ENCODE measurements at places on chromosomes 12 and 14.
A peak's percentile ranks its signal among the peaks of the same experiment; 100 is the strongest.

DNA sequence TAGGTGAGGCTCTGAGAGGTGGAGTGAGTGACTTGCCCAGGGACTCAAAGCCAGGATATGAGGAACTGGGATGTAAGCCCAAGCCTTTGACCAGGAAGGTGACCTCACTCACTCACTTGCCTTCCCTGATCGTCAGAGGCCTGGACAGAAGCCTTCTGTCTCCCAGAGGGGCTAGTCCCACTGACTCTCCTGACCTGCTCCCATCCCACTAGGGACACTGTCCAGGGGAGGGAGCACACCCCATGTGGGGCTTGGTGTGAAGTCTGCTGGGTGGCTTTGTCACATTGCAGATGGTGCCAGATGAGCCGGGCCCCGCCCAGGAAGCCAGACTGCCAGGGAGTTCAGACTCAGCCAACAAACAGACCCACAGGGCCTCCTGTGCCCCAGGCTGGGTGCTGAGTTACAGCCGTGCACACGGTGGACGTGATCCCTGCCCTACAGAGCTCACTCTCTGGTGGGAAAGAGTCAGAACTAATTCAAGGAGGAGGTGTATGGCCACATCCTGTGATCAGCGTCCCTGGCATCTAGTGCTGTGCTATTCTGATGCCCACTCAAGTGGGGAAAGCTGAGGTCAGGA is 28.3 kb downstream of the MMAB start:
- peak; percentile 13 for DNase-seq

DNA sequence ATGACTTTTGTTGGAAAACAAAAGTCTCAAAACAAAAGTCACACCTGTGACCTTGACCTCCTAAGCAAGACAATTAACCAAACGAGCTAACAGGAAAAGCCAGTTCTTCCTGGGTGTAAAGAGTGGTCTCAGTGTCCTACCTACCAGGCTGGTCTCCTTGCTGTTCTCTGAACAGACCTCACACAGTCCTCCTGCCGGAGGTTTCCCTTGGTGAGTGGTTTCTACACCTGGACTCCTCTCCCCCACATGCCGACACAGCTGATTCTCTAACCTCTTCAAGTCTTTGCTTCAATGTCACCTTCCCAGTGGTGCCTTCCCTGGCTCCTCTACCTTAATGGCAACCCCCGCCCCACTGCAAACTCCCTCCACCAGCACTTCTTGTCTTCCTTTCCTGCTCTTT is 238.6 kb downstream of the ZFP36L1 start:
- DNase-seq: no peak

- DNase-seq: no peak
These were observed 17.1 kb downstream of the MRPL42 start for GRCh38 chr12:93484315-93484981.

DNA sequence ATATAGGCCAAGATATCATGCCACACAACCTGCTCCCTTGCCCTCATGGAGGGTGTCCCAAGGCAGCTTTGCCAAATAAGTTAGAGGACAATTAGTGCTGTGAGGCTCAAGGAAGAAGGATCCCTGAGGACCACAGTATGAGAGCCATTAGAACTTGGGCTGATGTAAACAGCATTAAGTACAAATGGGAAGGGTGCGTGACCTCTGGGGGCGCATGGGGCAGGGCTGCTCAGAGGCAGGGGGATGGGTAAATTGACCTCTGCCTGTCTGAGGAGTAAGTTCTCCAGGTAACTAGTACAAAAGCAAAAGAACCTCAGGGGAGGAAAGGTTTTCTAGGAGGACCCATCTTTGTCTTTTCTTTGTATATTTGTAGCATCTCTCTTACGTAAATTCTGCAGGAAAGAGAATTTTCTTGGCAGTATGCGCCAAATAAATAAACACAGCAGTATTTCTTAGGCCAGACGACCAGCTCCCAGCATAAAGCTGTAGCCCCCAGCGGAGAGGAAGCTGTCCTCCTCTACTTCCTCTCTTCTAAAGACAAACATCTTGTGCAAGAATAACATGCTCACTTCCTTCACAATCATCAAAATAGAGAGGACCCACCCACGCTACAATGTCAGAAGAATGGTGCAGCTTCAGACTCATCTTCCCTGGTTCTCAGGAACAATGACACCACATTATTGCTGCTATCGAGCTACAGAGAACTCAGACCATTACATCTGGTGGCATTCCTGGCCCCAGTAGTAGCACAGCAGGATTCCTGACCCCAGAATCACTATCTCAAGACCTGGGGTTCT is 16.4 kb upstream of the VWF start:
- DNase-seq: no peak
